HTR-8/SVneo (cell line): ENCODE measurements at places on chromosomes 7 and 10.

DNA sequence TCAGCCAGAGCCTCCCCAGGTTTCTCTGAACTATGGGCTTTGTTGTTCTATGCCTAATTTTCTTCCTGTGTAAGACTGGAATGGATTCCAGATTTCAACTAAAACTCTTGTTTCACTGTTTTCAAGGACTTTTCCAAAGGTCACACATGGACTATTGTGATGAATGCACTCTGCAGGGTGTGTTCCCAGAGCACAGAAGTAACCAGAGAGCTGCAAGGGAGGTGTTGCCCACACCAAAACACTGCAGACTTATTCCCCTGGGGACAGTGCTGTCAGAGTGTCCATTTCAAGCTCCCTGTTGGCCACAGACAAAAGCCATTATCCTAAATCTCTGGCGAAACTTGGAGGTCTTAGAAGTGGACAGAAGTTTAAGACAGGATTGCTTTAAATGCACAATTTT lies 231.6 kb downstream of the TRIL start:
- no peak for DNase-seq

DNA sequence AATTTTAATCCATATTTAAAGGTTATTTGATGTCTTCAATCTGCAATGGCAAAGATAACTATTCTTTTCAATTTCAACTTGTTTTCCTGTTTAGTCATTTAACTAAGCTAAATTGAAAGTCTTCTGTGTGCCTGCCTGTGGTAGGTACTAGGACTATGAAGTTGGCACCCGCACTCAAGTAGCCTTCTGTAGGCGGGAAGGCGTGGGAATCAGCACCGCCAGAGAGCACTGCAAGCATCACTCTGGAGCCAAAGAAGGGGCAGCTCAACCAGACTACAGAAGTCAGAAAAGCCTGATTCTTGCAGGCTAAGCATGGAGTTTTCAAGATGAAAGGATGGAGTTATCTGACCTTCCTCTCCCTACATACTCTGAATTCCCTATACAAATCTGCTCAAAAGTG lies 269.0 kb upstream of the PHF14 start:
- no peak for DNase-seq

DNA sequence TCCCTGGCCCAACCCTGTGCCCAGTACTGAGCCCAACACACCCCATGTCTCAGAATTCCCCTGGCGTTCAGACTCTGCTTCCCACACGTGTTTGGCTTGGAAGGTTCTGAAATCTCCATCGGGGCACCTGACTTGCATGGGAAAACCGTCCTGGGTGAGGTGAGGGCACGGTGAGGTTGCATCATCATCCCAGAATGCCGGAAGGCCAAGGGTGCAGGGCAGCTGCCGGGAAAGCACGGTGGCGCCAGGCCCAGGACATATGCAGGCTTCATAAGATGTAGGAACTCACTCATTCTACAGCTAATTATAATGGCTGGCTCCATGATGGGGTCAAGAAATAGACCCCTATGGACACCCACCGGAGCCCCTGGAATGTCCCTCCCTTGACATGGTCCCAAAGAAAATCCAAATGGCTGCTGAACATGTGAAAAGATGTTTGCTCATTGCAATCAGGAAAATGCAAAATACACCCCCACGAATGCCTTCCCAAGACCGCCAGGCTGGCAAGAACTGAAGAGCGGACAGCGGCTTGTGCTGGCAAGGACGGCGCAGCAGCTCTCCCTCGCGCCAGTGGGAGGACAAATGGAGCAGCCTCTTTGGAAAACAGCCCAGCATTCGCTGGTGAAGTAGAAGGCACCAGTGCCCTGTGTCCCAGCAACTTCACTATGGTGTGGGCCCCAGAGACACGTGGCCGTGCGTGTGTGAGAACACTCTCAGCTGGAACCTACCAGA lies 2.3 kb downstream of the KNDC1 start:
- DNase-seq, result no peak

GRCh38 chr10:73097305-73097670 lies 622 bp upstream of the P4HA1 start:
- DNase-seq, result no peak

GRCh38 chr10:42926843-42927242 lies 144.2 kb downstream of the BMS1 start:
- DNase-seq, result peak; percentile 22

DNA sequence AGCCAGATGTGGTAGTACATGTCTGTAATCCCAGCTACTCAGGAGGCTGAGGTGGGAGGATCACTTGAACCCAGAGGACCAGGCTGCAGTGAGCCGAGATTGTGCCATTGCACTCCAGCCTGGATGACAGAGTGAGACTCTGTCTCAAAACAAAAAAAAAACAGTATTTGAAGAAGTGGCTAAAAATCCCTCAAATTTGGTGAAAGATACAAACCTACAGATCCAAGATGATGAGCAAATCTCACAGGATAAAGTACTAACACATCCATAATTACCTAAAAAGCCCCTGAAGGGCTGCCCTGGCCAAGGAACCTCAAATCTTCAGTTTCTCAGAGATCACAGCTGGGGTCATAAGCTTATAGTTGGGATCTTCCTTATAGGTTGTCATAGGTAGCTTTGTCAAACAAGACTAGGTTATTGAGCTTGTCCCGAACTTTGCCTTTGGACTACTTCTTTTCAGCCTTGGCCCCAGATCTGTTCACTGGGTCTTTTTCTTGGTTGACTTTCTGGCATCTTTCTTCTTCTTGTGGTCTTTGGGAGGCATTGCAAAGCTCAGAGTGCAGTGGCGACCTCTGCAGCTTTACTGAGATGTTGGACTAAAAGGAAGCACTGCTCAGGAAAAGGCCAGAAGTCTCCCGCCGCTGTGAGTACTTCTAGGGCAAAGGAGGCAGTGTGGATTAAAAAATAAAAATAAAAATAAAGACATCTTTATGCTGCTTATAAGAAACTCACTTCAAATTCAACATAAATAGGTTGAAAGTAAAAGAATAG lies 28.6 kb upstream of the SAR1A start:
- DNase-seq, result no peak

DNA sequence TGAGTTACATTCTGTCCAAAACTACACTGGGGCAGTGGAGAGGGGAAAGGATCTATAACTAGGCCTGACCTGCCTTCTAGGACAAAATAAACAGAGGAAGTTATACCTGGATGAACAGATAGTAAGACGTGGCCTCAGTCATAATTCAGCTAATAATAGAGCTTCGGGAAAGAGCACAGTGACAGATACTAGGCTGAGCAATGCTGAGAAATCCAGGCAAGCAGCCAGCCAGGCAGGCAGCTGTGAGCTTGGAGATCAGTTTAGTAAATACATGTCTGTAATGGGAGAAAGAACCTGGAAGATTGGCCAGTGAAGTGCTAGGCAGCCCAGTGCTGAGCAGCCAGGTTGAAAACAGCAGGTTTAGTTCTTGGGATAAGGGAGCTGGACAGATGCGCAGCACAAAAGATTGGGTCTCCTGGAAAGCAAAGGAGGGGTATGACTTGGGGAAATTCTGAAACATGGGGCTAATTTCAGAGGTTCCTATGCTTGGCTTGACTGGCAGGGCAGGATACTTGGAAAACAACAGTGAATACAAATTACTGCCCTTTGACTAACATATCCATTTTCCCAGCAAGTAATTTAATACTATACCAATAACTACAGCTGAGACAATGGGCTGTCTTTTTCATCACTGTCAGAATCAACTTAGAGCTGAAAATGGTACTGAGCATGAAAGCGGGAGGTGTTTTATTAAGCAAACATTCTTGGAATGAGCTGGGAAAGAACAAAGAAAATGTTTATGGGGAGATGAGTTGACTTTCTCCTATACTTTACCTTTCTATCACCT lies 140.8 kb downstream of the DGKB start:
- no peak for DNase-seq

DNA sequence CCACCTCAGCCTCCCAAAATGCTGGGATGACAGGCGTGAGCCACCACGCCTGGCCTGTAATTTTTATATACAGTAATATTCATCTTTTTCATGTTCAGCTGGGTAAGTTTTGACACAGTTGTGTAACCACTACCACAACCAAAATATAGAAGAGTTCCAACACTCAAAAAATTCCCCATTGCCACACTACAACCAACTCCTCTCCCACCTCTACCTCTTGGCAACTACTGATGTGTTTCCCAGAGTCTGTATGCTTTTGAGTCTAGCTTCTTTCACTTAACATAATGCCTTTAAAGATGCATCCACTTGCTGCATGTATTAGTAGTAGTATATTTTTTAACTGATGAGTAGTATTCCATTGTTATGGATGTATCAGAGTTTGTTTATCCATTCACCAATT lies 90.7 kb downstream of the SRPK2 start:
- DNase-seq, result no peak

- no peak for DNase-seq
These were observed 99.6 kb upstream of the NPS start for GRCh38 chr10:127449490-127449889.

DNA sequence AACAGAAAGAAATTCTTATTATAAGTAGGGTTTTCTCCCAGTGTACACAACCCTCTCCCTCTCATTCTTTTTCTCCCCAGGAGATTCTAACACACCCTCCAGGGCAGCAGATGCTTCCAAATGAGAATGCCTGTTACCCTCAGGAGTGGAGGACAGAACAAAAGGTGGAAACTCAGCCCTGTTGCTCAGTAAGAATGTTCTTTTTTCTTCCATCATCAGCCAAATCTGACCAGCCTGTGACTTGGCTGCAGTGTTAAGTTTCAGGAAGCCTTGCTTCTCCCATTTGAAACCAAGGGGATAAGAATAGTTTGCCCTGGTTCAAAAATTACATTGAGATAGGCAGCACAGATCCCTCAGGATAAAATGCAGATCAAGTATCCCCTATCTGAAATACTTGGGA lies 77.5 kb upstream of the EEPD1 start:
- DNase-seq, result no peak

GRCh38 chr7:151298765-151299164 lies 42.8 kb upstream of the NUB1 start:
- no peak for DNase-seq

DNA sequence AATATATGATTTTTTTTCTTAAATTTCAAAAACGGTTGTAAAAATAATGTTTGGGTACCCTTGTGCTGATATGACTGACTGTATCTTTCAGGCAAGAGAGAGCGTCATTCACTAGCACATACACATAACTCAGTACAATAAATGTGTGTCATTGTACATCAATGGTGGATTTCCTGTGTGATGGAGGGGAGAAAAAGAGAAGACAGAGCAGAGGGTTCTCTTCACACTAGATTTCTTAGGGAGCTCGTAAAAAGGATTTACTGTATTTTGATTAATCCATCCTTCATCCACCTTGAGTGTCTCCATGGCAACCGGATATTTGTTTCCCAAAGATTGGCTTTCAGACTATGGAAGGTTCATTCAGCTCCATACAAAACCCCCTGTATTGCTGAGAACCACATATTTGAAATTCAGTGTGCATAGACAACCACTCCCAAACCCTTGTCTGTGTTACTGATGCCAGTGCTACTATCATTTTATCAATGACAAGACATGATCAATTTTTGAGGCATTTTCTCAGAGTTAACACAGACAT lies 150.6 kb downstream of the AKR1D1 start:
- DNase-seq, result no peak

GRCh38 chr7:43481902-43482678 lies 100.8 kb upstream of the STK17A start:
- DNase-seq, result no peak

GRCh38 chr10:69242040-69242851 lies 22.1 kb downstream of the HKDC1 start:
- DNase-seq, result no peak

GRCh38 chr7:21076574-21076973 lies 289.9 kb upstream of the SP8 start:
- no peak for DNase-seq

GRCh38 chr10:132172091-132173066 lies 14.4 kb upstream of the DPYSL4 start:
- no peak for DNase-seq

DNA sequence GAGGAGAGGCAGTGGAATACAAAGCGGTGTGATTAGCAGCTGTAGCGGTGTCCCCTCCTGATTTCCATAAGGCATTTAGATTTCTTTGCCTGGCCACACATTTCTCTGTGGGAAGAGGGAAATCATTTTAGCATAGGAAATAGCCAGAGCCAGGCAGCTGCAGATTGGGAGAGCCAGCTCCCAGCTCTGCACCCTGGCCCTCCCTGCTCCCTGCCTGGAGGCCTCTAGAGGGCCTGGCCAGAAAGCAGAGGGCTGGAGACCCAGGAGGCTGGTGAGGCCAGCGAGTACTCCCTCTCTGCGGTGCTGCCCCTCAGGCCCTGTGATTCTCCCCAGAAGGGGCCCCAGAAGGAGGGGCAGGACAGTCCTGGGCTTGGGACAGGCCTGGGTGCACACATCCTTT lies 85.7 kb downstream of the C10orf105 start:
- no peak for DNase-seq

DNA sequence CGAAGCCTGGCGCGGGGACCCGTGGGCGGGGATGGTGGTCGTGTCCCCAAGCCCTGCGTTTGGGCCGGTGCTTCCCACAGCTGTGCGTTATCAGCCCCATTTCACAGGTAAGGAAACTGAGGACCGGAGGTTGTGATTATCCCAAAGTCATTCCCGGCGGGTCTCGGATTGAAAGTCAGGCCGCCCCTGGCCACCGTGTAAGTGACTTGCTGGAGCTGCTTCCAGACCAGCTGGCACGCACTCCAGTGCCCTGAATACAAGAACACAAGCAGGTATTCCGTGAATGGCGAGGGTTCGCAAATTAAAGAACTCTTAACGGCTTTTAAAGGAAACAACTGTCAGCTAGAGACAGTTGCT lies 675 bp upstream of the ATE1 start:
- DNase-seq, result no peak

DNA sequence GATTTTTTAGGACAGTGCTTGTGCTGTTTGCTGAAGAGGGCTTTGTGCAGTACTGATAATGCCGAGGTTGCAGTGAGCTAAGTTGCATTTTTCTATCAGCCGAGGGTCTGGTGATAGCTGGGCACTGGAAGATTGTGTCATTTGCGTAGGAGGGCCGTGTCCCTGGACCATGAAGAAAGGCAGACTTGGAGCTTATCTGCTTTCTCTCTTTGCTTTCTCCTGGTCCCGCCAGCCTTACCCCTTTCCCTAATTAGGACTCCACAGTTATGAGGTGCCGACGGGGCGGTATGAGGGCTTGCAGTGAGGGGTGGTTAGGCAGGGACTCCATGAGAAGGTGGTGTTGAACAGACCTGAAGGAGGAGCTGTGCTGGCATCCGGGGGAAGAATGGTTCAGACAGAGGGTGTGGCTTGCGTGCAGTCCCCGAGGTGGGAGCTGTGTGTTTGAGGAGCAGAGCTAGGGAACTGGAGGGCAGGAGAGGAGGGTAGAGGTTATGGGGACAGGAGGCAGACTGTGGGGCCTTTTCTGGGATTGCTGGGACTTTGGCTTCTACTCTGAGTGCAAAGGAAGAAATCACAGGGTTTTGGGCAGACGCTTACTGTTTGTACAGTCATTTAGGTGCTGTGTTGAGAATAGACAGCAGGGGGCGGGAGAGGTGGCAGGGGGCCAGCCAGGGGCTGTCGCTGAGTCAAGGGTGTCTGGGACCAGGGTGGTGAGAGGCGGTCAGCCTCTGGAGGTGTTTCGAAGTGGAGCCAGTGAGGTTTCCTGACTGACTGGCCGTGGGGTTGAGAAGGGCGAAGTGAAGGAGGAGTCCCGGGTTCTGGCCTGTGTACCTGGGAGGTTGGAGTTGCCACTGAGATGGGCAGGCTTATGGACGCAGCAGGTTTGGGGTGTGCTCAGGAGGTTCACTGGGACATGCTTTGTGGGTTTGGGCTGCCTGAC lies 43.4 kb downstream of the PRF1 start:
- DNase-seq, result no peak

GRCh38 chr7:155988416-155988815 lies 176.2 kb upstream of the SHH start:
- DNase-seq, result no peak
